ENCODE measurements at places on chromosomes 12 and 14.

- H3K4me1 ChIP-seq = no peaks in the 10 kb centered on the region
- no peak for DNase-seq
- no peak overlapping the region for H3K27ac ChIP-seq
- H3K4me3 ChIP-seq = no peak overlapping the region
- H3K27me3 ChIP-seq = no peaks in the 10 kb centered on the region
- H3K36me3 ChIP-seq = peaks cover 3% of the 10 kb centered on the region
Observed at GRCh38 chr12:125434131-125434530, 368.9 kb downstream of the AACS start.

GRCh38 chr14:24774187-24774915 lies 140.4 kb upstream of the GZMB start:
- H3K27ac ChIP-seq = peak overlapping the region; percentile 24
- no peak for DNase-seq
- H3K36me3 ChIP-seq = no peaks in the 10 kb centered on the region
- peaks cover 48% of the 10 kb centered on the region for H3K27me3 ChIP-seq
- H3K4me3 ChIP-seq = no peak overlapping the region

GRCh38 chr14:92974541-92975345 lies 51.8 kb downstream of the CHGA start:
- H3K27ac ChIP-seq = no peak overlapping the region
- no peaks in the 10 kb centered on the region for H3K4me1 ChIP-seq
- H3K27me3 ChIP-seq = no peaks in the 10 kb centered on the region

- no peak overlapping the region for H3K4me3 ChIP-seq
- no peaks in the 10 kb centered on the region for H3K27me3 ChIP-seq
- no peaks in the 10 kb centered on the region for H3K4me1 ChIP-seq
- no peak for DNase-seq
Observed at GRCh38 chr12:43580601-43581000, 28.6 kb upstream of the ADAMTS20 start.

GRCh38 chr12:40727774-40728483 lies 35.7 kb downstream of the CNTN1 start:
- no peaks in the 10 kb centered on the region for H3K36me3 ChIP-seq
- H3K4me3 ChIP-seq = no peak overlapping the region
- no peaks in the 10 kb centered on the region for H3K4me1 ChIP-seq
- no peak for DNase-seq
- H3K27me3 ChIP-seq = no peaks in the 10 kb centered on the region

- H3K27me3 ChIP-seq = peaks cover 74% of the 10 kb centered on the region
- H3K27ac ChIP-seq = no peak overlapping the region
Observed at GRCh38 chr14:105192866-105193731, 12.0 kb upstream of the NUDT14 start.

- H3K27ac ChIP-seq = no peak overlapping the region
- no peaks in the 10 kb centered on the region for H3K27me3 ChIP-seq
- no peak for DNase-seq
- H3K4me1 ChIP-seq = no peaks in the 10 kb centered on the region
- H3K4me3 ChIP-seq = no peak overlapping the region
- no peaks in the 10 kb centered on the region for H3K36me3 ChIP-seq
Observed at GRCh38 chr12:27604431-27604830, 80.4 kb downstream of the PPFIBP1 start.

- peak overlapping the region; percentile 74 for H3K27ac ChIP-seq
- H3K27me3 ChIP-seq = no peaks in the 10 kb centered on the region
- no peak for DNase-seq
- H3K4me3 ChIP-seq = no peak overlapping the region
Observed at GRCh38 chr14:69132513-69133181, 20.3 kb downstream of the DCAF5 start.

GRCh38 chr12:76486011-76486410 lies 73.6 kb downstream of the OSBPL8 start:
- no peaks in the 10 kb centered on the region for H3K27me3 ChIP-seq
- H3K4me1 ChIP-seq = peaks cover 14% of the 10 kb centered on the region
- H3K36me3 ChIP-seq = peaks cover 41% of the 10 kb centered on the region
- no peak overlapping the region for H3K4me3 ChIP-seq

- no peak overlapping the region for H3K4me3 ChIP-seq
- no peak for DNase-seq
- peaks cover 10% of the 10 kb centered on the region for H3K4me1 ChIP-seq
- no peaks in the 10 kb centered on the region for H3K36me3 ChIP-seq
Observed at GRCh38 chr14:94394025-94394493, 5.7 kb upstream of the SERPINA1 start.

- no peak for DNase-seq
- H3K27ac ChIP-seq = peak overlapping the region; percentile 94
Observed at GRCh38 chr14:91396013-91396660, 21.5 kb downstream of the CCDC88C start.

GRCh38 chr14:99621948-99622347 lies 17.9 kb upstream of the CCDC85C start:
- peaks cover 74% of the 10 kb centered on the region for H3K27me3 ChIP-seq
- DNase-seq = no peak

GRCh38 chr12:11580125-11580751 lies 69.2 kb upstream of the ETV6 start:
- no peak overlapping the region for H3K4me3 ChIP-seq
- H3K27ac ChIP-seq = no peak overlapping the region
- DNase-seq = no peak
- peaks cover 3% of the 10 kb centered on the region for H3K4me1 ChIP-seq
- peaks cover 29% of the 10 kb centered on the region for H3K27me3 ChIP-seq

- no peak for DNase-seq
- H3K36me3 ChIP-seq = no peaks in the 10 kb centered on the region
- H3K4me3 ChIP-seq = peak within 1 kb of the TSS; percentile 66
- H3K4me1 ChIP-seq = peaks cover 4% of the 10 kb centered on the region
Observed at GRCh38 chr14:96038920-96039632, at the start of gene C14orf132. C14orf132 (plus strand) TSS chr14:96039362; CDS start chr14:96039501, 139 bp downstream.

DNA sequence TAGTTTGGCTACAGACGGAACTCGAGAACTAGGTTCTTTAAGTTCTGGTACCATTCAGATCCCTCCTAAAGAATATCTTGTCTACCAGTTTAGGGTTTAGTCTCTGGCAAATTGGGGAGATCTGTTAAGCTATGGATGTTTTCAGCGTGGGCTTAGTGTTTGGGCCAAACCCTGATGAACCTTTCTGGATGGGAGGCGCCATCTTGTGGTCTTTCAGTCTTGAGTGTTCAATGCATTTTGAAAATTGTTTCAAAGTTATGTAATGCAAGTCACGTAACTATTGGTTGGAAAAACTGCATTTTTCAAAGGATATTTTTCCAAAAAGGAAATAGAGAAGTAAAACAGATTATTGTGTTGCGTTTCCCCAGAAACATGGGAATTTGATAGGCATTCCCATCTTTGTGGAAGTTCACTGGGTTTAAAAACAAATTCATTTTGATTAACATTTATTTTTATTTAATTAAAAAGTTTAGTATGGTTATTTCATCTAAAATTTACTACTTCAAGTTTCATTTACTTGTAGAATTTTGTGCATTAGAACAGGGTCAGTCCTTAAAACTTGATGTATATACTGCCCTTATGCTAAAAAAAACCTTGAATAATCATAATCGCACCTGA lies 169.0 kb downstream of the PRIMA1 start:
- H3K27ac ChIP-seq = no peak overlapping the region
- peaks cover 27% of the 10 kb centered on the region for H3K27me3 ChIP-seq
- no peaks in the 10 kb centered on the region for H3K4me1 ChIP-seq
- H3K36me3 ChIP-seq = no peaks in the 10 kb centered on the region
- no peak overlapping the region for H3K4me3 ChIP-seq

GRCh38 chr12:111353603-111354295 lies 15.1 kb downstream of the PHETA1 start:
- DNase-seq = no peak
- no peaks in the 10 kb centered on the region for H3K4me1 ChIP-seq
- H3K4me3 ChIP-seq = no peak overlapping the region
- no peaks in the 10 kb centered on the region for H3K36me3 ChIP-seq
- no peak overlapping the region for H3K27ac ChIP-seq

GRCh38 chr12:112149596-112149995 lies 24.2 kb downstream of the TRAFD1 start:
- H3K4me1 ChIP-seq = no peaks in the 10 kb centered on the region
- H3K27ac ChIP-seq = peak overlapping the region; percentile 23
- no peak overlapping the region for H3K4me3 ChIP-seq
- peaks cover 86% of the 10 kb centered on the region for H3K36me3 ChIP-seq
- no peaks in the 10 kb centered on the region for H3K27me3 ChIP-seq

DNA sequence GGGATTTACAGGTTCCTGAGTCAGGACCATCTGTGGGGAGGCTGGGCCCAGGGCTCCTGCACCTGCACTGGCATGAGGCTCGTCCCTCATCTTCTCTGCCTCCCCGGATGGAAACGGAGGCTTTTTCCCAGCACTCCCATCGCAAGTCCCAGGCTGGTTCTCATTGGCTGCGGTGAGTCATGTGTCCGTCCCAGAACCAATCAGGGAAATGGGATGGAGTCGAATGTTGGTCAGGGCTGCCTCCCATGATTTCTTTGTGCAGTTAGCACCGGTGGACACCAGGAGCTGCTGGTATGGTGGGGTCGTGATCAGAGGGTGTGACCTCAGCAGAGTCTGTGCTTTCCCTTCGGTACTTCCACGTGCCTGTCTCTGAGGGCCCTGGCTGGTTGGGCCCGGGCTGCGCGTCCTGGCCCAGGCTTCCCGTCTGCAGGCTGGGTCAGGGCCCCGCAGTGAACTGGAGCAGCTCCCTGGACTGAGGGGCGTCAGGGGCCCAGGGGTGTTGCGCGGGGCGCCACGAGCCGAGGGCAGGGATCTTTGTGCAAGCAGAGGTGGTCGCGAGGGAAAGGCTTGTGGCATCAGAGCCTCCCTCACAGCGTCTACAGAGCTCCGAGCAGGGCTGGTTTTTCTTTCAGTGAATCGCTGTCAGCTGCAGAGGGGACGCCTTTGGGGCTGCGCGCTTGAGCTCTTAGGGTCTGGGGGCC lies 168.1 kb downstream of the ADGRD1 start:
- H3K4me1 ChIP-seq = no peaks in the 10 kb centered on the region
- peaks cover 19% of the 10 kb centered on the region for H3K27me3 ChIP-seq
- H3K27ac ChIP-seq = no peak overlapping the region

- H3K27me3 ChIP-seq = no peaks in the 10 kb centered on the region
- DNase-seq = no peak
- H3K36me3 ChIP-seq = peaks cover 54% of the 10 kb centered on the region
- no peak overlapping the region for H3K4me3 ChIP-seq
- H3K4me1 ChIP-seq = no peaks in the 10 kb centered on the region
Observed at GRCh38 chr14:74661726-74662450, 49.9 kb upstream of the LTBP2 start.

- no peak overlapping the region for H3K4me3 ChIP-seq
- H3K27me3 ChIP-seq = peaks cover 15% of the 10 kb centered on the region
- no peaks in the 10 kb centered on the region for H3K4me1 ChIP-seq
- H3K36me3 ChIP-seq = no peaks in the 10 kb centered on the region
- no peak for DNase-seq
- no peak overlapping the region for H3K27ac ChIP-seq
Observed at GRCh38 chr12:48420039-48420775, 52.2 kb upstream of the ANP32D start.

DNA sequence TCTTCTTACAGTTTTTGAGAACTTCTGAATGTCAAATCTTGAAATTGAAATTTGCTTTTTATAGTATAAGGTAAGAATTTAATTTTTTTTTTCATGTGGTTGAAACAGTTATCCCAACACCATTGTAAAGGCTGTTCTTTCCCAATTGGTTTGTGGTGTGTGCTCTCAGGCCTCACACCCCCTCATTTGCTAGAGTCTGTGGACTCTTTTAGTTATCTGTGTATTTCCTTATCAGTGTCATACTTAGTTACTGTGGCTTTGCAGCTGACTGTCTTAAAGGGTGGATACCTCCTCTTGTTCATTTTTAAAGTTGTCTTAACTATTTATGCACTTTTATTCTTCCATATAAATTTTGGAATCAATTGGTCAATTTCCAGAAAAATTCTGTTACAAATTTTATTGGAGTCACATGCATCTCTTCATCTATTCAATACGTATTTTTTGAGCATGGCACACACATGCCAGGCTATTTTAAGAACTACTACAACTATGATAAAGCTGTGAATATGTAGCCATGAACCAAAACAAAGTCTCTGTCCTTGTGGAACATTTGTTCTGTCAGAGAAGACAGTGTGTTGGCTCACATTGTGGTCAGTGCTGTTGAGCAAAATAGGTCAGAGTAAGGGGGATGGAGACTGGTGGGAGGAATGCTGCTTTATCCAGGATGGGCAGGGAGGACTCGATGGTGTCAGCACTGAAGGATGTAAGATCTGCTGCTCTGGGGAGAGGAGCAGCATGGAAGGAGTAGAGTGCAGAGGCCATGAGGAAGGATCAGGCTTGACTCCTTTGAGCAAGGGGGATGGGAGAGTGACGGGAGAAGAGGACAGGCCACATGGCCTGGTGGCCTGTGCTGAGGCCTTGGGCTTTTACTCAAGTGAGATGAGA lies 24.1 kb downstream of the FGF23 start:
- no peak for DNase-seq
- H3K4me3 ChIP-seq = no peak overlapping the region
- peak overlapping the region; percentile 12 for H3K27ac ChIP-seq
- H3K36me3 ChIP-seq = peaks cover 24% of the 10 kb centered on the region

DNA sequence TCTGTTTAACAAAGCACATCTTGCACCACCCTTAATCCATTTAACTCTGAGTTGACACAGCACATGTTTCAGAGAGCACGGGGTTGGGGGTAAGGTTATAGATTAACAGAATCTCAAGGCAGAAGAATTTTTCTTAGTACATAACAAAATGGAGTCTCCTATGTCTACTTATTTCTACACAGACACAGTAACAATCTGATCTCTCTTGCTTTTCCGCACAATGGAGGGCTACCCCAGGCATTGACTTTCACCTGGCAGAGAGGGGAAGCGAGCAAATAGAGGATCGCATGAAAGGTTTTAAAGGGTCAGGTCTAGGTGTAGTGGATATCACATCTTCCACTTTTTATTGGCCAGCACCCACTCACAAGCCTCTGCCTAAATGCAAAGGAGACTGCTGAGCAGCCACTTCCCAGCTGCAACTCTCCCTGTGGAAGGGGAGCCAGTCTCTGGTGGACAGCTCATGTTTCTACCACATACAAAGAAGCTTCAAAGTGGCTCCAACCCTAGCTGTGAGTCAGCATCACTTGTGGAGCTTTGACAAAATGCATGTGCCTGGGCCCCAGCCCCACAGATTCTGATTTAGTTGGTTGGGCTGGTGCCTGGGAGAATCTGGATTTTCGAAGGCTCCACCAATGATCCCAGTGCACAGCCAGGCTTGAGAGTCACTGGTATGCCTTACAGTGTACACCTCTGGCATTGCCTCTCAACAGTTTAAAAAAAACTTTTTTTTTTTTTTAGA lies 7.2 kb upstream of the FNTB start:
- DNase-seq = no peak
- H3K4me1 ChIP-seq = peaks cover 8% of the 10 kb centered on the region
- H3K36me3 ChIP-seq = no peaks in the 10 kb centered on the region
- no peak overlapping the region for H3K4me3 ChIP-seq

All from effector memory CD8-positive, alpha-beta T cell (primary cell).